ENCODE measurements at places on chromosomes 2 and 18.

GRCh38 chr2:138779781-138780445 lies at the start of gene NXPH2:
TSS of gene NXPH2 (minus strand) at chr2:138780390. CDS start at chr2:138780241, 149 bp downstream.
- DNase-seq = no peak

DNA sequence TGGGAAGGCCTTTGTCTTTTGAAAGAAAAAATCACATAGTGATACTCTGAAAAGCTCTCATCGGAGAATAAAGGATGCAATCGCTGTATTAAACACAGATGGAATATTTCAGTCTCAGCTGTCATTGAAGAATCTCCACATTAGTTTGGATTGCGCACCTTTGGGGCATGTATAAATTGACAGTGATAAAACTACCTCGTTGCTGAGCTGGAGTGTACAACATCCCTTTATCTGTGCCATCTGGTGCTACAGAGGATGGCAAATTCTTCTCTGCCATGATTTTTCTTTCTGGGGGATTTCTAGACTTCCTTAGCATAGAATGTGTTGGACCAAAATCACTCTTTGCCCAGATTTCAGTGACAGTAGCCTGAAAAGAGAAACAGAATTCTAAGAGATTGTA lies 185.3 kb downstream of the PARD3B start:
- no peak for DNase-seq

DNA sequence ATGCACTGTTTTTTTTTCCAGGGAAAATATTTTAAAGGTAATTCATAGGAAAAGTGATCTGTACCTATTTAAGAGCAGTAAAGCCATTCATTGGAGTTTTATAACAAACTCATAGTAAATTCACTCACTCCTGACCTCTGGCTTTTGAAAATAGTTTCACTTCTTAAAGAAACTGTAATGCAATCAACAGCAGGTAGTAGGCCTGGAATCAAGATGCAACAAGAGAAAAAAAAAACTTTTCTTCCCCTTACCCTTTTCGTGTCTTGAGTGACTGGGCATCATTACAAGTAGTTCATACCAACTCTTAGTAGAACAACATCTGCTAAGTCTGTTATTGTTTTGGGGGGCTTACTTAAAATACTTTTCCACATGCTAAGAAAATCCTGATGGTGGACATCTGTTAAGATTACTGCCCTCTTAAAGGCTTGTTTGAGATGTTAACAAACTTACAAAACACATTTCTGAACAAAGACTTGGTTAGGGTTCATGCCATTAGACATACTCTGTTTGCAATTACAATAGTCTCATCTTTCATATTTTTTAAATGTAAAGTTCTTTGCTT lies 164.1 kb upstream of the FOSL2 start:
- no peak for DNase-seq

DNA sequence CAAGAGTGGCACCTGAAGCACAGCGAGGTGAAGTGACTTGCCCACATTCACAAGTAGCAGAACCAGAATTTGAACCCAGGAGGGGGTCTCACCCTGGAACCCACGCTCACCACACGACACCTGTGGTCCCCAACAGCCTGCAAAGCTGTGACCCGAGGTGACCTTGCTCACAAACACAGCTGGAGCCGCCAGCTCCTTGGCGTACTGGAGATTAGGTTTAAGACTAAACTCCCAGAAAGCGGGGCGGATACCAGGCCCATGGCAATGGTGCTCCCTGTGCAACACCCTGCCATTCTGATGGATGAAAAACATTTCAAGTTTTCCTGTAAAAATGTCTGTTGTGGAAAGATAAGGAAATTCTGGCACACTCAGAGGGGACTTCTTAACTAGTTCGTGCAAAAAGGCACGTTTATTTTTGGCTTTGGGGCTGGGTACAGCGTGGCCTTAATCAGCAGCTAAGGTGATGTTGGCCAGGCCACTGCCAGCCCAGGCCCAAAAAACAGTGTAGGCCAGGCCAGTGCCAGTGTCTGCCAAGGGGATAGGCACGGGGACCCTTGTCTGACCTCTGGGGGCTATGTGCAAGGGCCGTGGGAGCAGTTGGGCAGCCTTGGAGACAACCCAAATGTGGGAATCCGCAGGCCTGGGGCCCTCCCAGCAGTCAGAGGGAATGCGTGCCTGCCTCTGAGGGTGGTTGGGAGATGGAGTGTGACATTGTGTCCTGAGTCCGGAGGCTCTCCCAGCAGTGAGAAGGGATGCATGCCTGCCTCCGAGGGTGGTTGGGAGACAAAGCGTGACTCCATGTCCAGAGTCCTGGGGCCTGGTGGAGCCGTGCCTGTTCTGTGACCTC lies 185.0 kb upstream of the HS6ST1 start:
- DNase-seq = no peak

- DNase-seq = no peak
Observed at GRCh38 chr2:190507135-190507534, 27.4 kb downstream of the NEMP2 start.

GRCh38 chr2:26414311-26414710 lies 12.6 kb downstream of the DRC1 start:
- DNase-seq = no peak

- DNase-seq = no peak
Observed at GRCh38 chr2:174595891-174596397, 1.7 kb downstream of the WIPF1 start.

DNA sequence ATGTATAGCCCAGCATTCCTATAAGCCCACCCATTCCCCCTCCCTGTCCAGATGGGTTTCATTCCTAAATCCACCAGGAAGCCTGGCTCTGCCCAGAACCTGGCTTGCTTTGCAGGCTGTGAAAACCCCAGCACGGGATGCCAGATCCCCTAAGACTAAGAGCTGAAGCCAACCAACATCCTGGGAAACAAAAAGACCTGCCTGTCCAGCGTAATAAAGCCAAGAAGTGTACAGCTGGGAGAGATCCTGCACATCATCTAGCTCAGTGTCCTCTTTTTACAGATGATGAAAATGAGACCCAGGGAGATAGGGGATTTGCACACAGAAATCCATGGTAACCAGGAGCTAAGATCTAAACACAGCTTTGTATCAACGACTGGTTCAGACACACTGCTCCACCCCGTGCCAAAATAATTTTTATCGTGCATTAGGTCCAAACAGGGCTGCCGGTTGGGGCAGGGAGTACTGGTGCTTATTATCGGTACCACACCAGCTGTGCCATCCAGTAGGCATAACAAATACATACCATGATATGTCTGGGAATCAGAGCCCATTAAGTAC lies 2.9 kb downstream of the RND3 start:
- no peak for DNase-seq

- DNase-seq = no peak
Observed at GRCh38 chr2:70613521-70613920, 59.9 kb upstream of the TGFA start.

DNA sequence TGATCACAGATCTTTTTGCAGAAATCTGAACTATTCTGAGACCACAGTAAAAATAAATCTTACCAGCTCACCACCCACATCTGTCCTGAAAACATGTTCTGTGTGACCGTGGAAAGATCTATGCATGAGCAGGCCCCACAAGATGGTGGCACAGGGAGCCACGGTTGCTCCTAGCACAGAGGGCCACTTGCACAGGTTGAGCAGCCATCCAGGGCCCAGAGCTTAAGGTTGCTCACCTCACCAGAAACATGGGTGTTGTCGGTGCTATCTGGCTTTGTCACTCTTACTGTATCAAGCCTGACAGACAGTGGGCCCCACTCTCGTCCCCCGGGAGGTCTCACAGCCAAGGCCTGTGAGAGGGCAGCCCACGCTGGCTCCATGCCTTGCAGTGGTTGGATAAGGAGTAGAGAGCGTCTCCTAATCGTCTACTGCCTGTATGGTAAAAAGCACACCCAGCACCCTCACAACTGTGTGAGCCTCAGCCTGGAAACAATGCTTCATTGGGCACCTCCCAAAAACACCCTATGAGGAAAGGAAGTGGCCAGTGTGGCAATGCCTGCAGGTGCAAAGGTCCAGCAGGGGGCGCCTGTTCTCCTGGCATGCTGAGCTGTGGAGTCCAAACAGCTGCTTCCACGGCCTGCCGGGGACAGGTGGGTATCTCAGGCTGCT lies 19.6 kb downstream of the TUBB6 start:
- peak; percentile 46 for DNase-seq

DNA sequence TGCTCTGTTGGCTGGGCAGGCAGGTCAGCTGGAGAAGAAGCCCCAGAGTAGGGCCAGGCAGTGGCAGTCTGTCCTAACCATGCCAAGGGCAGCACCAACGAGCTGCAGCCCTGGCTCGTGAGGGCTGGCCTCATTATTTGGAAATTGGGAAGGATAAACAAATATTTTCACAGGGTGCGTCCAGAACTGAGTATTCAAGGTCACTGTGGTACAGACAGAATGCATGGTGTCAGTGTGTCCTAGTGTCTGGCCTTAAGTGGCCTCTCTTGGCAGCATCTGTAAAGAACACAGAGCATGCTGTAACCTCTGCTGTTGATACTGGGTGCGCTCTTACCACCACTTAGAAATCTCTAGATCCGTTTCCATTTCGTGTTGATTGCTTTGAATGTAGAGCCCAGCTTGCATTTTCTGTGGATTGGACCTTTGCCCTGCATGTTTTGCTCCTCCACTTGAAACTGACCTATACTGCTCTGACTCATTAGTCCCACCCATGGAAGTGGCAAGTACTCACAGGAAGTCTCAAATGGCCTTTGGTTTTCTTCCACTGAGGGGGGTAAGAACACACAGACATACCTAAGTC lies 88.2 kb downstream of the GREB1L start:
- DNase-seq = no peak

DNA sequence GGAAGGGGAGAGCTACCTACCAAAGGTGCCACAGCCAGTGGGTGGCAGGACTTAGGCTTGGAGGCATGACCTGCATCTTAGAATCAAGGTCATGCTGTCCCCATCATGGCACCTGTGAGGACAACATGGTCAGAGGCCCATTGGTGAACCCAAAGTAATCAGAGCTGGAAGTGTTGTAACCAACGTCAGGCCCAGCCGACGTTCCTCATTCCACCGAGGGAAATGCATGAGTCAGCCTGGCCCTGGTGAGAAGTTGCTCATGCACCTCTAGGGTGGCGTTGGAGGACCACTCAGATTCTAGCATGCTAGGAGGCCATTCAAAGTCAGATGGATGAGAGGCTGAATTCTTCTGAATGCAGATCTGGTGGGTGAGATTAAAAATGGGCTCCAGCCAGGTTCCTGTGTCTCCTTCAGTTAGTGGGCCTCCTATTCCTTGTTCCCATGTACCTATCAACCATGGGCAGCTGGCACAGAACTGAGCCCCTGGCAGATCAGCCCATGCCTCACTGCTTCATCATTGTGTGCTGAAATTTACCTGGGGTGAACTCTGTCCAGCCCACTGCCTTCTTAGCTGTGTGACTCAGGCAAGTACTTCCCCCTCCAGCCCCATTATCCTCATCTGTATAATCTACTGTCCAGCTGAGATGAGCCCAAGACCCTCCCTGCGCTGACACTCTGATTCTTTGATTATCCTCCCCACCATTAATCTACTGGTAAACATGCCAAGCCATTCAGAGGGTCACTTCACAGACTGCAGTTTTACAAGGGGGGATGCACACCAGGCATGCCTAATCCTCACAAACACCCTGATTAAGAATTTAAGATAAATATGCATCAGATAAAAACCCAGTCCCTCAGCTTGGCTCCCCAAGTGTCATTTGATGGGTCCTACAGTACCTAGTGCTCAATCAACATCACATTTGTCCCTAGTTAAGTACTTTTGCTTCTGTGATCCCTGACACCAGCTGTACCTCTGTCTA lies 14.0 kb downstream of the SLC14A2 start:
- no peak for DNase-seq

- no peak for DNase-seq
Observed at GRCh38 chr2:99507937-99508818, 18.4 kb upstream of the REV1 start.

GRCh38 chr2:60965499-60965785 lies 52.1 kb upstream of the PEX13 start:
- DNase-seq = no peak

DNA sequence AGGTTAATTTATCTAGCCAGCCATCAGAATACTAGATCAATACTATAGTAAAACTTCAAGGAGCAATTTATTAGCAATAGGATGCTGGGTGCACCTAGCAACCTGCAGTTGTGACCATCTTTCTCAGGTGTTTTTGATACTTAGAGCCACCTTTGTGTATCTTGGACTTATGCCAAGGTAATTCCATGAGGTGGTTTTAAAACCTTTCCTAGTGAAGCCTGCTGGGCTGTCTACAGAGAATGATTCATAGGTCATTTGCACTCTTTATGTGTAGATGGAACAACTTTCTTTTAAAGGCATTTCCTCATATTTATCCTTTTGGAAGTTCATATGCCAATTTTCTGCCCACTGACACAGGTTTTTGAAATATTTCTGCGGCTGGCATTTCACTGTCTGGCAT lies 1030.1 kb upstream of the POU3F3 start:
- no peak for DNase-seq

DNA sequence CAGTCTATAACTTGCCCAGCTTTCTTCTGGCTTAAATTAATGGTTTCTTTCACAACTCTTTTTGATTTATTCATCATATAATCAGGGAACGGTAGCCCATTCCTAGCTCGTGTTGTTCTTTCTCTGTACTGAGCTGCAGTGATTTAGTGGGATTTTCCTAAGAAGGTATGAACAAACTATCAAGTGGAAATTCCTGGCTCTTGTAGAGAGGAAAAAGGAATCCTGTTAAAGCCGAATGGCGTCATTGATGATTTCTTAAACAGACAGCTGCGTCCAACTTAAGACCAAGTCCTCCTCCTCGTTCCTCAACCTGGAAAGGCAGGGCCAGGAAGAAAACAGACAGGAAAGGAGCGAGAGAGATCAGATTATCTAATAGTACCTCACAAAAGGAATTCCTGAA lies 69.2 kb upstream of the CABLES1 start:
- DNase-seq = no peak

GRCh38 chr18:10057894-10058791 lies 144.3 kb downstream of the VAPA start:
- DNase-seq = no peak

DNA sequence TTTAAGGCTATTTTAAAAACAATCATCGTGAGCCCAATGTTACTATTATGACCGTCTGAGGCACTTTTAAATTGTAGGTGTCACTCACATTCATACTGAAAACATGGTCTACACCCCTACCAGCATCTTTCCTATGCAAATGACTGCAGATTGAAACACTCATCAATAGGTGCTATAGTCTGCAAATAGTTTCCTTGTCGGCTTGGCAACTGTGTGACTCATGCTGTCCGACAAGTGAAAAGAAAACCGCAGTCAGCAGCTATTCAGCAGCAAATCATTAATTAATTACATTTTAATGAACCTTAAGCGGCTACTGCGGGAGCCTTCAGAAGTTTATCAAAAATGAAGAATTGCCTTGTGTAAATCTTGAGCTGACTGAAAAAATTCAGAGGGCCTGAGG lies 134.4 kb downstream of the FIGN start:
- no peak for DNase-seq

DNA sequence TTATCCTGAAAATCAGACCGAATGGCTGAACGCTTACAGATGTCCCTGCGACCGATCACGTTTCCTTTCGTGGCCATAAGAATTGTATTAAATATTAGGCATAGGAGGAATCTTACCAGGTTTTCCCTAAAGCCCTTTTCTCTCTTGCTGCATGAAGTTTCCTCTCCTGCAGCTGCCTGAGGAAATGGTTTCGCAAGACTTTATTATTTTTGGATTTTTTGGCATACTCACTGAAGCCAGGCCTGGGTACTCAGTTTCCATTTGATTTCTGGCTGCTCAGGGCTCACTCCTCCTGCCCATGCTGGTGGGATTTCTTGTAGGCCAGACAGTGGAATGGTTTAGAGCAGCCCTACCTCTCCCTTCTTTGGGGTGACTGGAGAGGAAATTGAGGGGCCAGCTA lies 114.0 kb downstream of the KLHL29 start:
- no peak for DNase-seq

Measured in T-helper 17 cell (primary cell).